ENCODE measurements at places on chromosomes 4 and X.

- DNase-seq: peak; percentile 28
Measured at GRCh38 chr4:137509855-137510282, 22.4 kb downstream of the PCDH18 start.

DNA sequence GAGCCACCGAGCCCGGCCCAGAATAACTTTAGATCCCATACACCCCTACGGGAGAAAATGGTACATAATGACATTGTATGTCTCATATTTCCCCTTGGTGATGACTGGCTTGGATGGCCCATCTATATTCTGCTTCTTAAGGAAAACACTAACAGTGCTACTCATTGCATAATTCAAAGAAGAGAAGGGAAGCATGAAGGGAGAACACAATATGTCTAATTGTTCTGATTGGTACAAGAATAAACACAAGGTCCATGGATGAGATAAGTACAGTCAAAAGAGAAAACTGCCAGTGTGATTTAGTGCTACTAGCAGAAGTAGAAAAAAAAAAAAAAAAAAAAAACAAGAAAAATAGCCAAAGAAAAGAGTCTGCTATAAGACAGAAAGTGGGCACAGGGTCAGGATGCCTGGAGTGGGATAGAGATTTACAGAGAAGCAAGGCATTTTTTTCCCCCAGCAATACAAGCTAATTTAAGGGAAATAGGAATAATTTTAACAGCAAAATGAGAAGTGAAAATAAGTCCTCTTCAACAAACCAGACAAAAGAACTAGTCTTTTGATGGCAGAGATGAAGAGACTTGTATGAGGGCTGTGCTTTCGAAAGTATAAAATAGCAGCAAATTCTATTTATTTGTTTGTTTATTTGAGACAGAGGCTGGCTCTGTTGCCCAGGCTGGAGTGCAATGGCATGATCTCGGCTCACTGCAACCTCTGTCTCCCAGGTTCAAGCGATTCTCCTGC, 96.5 kb upstream of the MAP3K15 start:
- DNase-seq: no peak

DNA sequence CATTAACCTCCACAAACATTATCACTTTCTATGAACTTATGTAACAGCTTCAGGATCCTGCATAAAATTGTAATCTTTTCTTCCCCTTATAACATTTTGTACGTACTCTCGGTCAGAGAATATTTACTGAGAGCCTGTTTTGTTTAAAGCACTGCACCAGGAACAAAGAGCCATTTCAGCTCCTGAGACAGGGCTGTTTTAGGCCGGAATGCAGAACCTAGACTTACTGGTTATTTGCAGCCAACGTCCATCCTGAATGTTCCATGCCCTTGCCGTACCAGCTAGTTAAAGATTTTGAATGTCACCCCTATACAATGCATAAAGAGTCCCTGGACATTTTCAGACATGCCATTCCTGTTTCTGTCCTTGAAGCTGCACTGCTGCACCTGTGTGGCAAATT, 248.8 kb downstream of the PCDH7 start:
- no peak for DNase-seq

DNA sequence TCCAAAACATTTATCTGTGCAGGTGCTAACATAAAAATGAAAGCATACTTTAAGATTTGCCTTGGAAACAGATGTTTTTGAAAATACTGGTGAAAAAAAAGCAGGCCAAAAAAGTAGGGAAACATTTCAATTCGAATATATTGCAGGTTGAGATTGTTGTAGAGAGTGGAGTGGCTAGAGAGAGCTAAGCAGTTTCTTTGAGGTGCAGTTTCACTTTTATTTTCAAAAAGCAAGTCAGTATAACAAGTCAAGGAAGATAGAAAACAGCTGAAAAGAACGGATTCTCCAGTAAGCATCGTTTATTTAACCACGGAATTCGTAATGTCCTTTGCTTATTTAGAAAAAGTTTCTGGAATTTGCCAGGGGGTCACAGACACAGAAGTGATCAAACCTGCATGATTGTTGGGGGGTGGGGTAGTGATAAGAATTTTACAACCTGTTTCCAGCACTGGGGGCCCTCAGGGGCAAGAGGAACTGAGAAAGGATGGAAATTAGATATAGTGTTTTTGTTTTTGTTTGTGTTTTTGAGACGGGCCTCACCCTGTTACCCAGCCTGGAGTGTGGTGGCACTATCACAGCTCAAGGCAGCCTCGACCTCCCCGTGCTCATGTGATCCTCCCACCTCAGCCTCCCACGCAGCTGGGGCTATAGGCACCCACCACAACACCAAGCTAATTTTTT, 175.0 kb downstream of the TENM3 start:
- no peak for DNase-seq

DNA sequence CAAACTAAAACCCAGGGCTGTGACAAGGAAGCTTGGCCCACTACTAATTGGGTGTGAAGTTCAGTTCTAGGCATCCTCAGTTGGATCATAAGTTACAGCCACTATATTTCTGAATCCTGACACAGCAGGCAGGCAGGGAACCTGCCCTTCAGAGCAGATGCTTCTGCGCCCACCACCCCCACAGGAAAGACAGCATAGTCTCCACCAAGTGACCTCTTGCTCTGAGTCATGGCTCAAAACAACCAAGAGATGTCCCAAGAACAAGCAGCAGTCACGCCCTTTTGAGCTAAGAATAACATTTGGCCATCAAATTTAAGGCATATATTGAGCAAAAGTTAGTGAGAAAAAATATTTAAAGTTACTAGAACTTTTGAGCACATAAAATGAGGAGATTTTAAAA, 170.7 kb upstream of the SMARCAD1 start:
- DNase-seq: peak; percentile 1

DNA sequence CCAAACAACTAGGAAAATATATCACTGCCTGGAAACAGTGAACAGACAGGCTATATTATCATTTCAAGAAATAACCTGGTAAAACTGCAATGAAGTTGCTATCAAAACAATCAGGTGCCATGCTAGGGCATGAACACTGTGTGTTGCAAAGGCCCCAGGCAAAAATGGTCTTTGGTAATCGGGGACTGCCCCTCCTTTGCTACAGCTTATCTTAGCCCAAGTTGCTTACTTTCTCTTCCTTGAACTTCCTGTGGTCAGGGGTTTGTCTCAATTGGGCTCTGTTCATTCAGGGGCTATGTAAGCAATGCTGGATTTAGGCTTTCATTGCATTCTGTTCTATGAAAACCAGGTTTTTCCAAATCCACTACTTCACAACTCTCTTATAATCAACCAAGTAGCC, 30.4 kb downstream of the SCML1 start:
- no peak for DNase-seq

GRCh38 chrX:39871648-39872047, 226.1 kb downstream of the BCOR start:
- DNase-seq: no peak

DNA sequence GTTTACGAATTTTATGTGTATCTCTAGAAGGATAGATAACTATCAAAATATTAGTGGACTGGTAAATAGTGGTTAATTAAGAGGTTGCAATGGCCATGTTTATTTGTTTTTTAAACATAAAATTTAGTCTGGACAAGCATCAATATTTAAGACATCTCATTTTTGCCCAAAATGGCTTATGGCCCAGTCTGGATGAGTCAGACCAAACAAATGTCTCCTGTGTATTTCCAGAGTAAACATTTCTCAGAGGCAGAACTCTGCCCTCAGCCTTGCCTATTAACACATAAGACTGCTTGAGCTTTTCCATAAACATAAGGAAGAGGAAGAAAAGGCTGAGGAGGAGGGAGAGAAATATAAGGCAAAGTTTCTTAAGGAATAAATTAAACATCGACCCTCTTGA, 277.1 kb upstream of the DIAPH2 start:
- peak; percentile 76 for DNase-seq

Data from cardiac fibroblast (primary cell).